Cardiac fibroblast (primary cell): ENCODE measurements at places on chromosomes 1 and 21.

- DNase-seq, result peak; percentile 13
These were observed 122.1 kb downstream of the UCK2 start for GRCh38 chr1:165949335-165950130.

GRCh38 chr1:202578565-202578964, 131.7 kb downstream of the SYT2 start:
- DNase-seq, result no peak

- no peak for DNase-seq
These were observed 214.8 kb downstream of the BACH1 start for GRCh38 chr21:29513535-29513934.

GRCh38 chr21:42467140-42467983, 28.7 kb downstream of the RSPH1 start:
- peak; percentile 46 for DNase-seq

- peak; percentile 16 for DNase-seq
These were observed 233.2 kb upstream of the NR5A2 start for GRCh38 chr1:199794105-199794863.

DNA sequence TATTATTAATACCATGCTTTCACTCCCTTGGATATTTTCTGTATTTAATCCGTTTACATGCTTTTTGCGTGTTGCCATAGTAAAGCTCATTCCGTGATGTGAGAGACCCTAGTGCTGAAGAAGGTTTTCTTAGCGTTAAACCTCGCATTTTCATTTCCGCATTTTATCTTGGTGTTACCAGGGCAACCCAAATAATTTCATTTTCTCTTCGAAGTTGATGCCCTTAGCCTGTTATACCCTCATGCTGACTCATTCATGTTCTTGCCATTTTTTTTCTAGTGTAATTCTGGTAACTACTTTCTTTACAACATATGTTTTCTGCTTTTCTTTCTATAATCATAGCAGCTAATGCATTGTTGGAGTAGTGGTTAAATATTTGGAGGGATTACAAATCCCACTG, 37.2 kb downstream of the LRRC8C start:
- DNase-seq, result peak; percentile 78
